ENCODE measurements at places on chromosomes 16 and 17. TPM values are rescaled to one million over a fixed set of nuclear protein-coding genes. Genes with fewer than 3 reads are reported as not detected.

Gene TP53TG3C
- not detected for total RNA-seq

Gene MILR1
- total RNA-seq: 5.7 TPM

Gene IRF8
- 19.7 TPM for total RNA-seq

Gene AOC3
- 0.27 TPM for total RNA-seq

Gene CPNE7
- 0.81 TPM for total RNA-seq

Gene KRT17
- not detected for total RNA-seq

Gene TNP2
- not detected for total RNA-seq

Gene C16orf92
- total RNA-seq: not detected

Gene HAP1
- total RNA-seq: under 0.01 TPM

Gene SLC5A10
- 0.81 TPM for total RNA-seq

Gene KRT36
- total RNA-seq: not detected

Gene CDH3
- 0.27 TPM for total RNA-seq

Gene PPM1E
- under 0.01 TPM for total RNA-seq

Gene TBC1D3K
- not detected for total RNA-seq

Gene MPP3
- 1.9 TPM for total RNA-seq

Gene ITGAD
- not detected for total RNA-seq

Gene SOX15
- total RNA-seq: 0.81 TPM

Gene DLX3
- not detected for total RNA-seq

Gene PRR35
- total RNA-seq: under 0.01 TPM

Gene APPBP2
- total RNA-seq: 14.0 TPM

Gene OGFOD3
- total RNA-seq: 41.7 TPM

Gene CSH1
- total RNA-seq: not detected

Gene C1QTNF8
- not detected for total RNA-seq

Gene TBC1D3E
- total RNA-seq: not detected

Gene GFAP
- total RNA-seq: not detected

Gene METTL9
- 125 TPM for total RNA-seq

Gene ZP2
- total RNA-seq: not detected

Gene LITAFD
- total RNA-seq: not detected

Gene SMURF2
- total RNA-seq: 15.3 TPM

Gene PRAC2
- total RNA-seq: not detected

Gene G6PC1
- not detected for total RNA-seq

Gene EXOC3L1
- under 0.01 TPM for total RNA-seq

Gene MYLK3
- total RNA-seq: 0.27 TPM

Gene NGFR
- 0.27 TPM for total RNA-seq

Gene FOXN1
- total RNA-seq: not detected

Gene TMIGD1
- total RNA-seq: not detected

Gene BRIP1
- total RNA-seq: 4.0 TPM

Gene CA5A
- not detected for total RNA-seq

Gene RASD1
- total RNA-seq: 3.0 TPM

Gene KRT28
- not detected for total RNA-seq

Gene TP53
- 72.4 TPM for total RNA-seq

Gene MMP2
- total RNA-seq: 45.8 TPM

Gene FMNL1
- 149 TPM for total RNA-seq

Gene GNGT2
- total RNA-seq: 0.27 TPM

Gene ZNF597
- 1.6 TPM for total RNA-seq

All from hematopoietic multipotent progenitor cell (in vitro differentiated cells).